ENCODE measurements at places on chromosomes 6 and 20.

DNA sequence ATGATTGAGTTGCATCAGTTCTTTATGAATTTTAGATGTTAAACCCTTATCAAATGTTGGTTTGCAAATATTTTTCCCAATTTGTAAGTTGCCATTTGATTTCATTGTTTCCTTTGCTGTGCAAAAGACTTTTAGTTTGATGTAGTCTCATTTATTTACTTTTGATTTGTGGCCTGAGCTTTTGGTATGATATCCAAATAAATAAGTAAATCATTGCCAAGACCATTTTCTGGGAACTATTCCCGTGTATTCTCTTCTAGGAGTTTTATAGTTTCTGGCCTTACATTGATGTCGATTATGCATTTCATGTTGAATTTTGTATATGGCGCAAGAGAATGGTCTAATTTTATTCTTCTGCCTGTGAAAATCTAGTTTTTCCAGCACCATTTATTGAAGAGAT is 13.4 kb downstream of the AIG1 start:
- no peak for DNase-seq

DNA sequence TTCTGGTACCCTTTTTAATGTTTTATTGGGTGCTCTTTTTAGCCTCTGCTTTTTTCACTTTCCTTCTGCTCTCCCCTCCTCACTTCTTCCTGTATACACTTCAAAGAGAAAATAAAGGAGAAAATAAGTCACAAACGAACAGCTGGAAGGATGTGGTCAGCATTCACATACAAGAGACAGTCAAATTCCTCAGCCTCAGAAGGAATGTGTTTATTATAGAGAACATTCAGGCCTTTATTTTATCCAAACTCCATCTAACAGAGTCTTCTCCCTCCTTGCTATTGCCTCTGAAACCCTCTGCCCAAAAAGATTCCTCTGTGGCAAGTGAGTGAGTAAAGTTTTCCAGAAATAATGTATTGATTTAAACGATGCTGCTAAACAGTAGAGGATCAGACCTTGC is 490.4 kb downstream of the FRK start:
- no peak for DNase-seq

DNA sequence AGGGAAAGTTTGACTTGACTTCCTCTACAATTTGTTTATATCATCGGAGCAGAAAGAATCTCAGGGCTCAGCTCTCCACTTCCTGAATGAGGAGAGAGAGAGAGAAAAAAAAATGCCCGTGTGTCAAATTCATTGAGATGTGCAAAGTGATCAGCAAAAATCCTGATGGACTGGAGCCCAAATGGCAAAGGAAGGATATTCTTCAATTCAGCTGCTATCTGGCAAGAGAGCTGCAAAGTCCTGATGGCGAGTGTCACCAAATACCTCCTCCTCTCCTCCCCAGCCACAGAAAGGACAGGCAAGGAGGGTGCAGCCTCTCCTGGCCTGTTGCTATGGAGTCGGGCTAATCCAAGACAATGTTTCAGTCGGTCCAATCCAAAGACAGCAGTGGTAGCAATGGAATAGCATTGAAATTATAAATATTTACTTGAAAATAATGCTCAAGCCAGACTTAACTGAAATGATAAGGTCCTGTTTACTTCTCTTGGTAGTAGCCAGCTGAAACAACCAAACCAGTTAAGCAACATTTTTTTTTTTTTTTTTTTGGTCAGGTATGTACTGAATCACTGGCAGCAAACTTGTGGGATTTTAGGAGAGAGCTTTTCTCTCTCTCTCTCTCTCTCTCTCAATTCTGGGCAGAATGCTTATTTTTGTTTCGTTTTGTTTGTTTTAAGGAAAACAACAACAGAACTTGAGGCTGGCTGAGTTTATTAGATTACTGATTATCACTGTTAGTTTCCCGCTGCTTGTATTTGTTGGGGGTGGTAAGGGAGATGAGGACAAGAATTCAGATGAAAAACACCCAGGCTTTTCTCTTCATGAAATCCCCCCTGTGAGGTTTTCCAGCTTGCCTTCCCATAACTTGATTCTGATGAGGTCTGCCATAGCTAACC is 204.2 kb downstream of the BCAS1 start:
- no peak for DNase-seq

- DNase-seq, result no peak
Observed at GRCh38 chr6:141667580-141668309, 465.0 kb upstream of the GJE1 start.

- no peak for DNase-seq
Observed at GRCh38 chr20:56865055-56865454, 235.9 kb downstream of the TFAP2C start.

- no peak for DNase-seq
Observed at GRCh38 chr20:42604998-42605956, 584.4 kb downstream of the PTPRT start.

- DNase-seq, result no peak
Observed at GRCh38 chr6:35216412-35216732, 2.6 kb downstream of the SCUBE3 start.

DNA sequence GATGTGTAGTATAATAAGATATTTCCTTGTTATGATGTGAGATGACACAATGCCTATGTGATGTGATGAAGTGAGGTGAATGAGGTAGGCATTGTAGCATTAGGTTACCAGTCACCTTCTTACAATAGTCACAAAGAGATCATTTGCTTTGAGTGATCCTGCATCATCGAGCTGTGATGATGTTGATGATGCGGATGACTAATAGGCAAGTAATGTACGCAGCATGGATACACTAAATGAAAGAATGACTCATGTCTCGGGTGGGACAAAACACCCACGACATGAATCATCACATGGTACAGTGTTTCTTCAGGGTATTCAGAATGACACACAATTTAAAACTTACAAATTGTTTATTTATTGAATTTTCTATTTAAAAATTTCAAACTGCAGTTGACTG is 806.3 kb upstream of the GJE1 start:
- no peak for DNase-seq

- DNase-seq, result no peak
Observed at GRCh38 chr20:2395136-2395535, 14.4 kb downstream of the TGM6 start.

DNA sequence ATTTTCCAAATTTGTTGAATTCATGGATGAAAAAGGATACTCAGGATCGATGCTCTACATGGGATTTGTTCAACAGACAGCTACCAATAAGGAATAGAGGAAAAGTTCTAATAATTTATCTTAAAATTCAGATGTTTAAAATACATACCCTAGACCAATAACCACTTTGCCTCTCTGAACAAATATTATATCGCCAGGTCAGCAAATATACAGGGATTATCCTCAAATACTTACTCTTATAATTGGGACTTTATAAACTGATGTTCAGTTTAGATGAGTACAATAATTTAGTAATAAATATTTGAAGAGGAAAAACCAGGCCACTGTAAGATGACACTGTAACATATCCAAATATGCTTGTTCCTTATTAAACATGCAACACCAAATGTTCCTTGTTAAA is 268.7 kb downstream of the DOK5 start:
- DNase-seq, result no peak

DNA sequence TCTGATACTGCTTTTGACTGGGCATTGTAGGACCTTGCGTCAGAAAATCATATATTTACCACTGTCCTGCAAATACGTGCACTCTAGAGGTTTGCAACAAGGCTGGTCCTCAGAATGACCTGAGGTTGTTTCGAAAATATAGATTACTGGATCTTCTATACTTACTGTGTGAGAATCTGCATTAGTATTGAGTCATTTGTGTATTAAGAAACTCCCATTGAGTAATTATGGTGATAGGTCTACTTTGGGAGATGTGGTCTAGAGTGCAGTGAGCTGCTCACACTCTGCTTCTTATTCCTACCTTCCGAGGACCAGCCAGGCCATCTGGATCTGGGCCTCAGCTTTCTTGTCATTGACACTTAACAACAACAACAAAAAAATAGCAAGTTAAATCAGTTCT is 9.6 kb downstream of the KLHL32 start:
- DNase-seq, result no peak

- DNase-seq, result no peak
Observed at GRCh38 chr20:33846291-33846935, 35.3 kb downstream of the CHMP4B start.

- no peak for DNase-seq
Observed at GRCh38 chr6:13838616-13839015, 24.3 kb upstream of the MCUR1 start.

GRCh38 chr6:98546376-98546775 is 288.0 kb upstream of the POU3F2 start:
- no peak for DNase-seq

GRCh38 chr6:99216959-99217358 is 132.5 kb downstream of the FAXC start:
- DNase-seq, result no peak

DNA sequence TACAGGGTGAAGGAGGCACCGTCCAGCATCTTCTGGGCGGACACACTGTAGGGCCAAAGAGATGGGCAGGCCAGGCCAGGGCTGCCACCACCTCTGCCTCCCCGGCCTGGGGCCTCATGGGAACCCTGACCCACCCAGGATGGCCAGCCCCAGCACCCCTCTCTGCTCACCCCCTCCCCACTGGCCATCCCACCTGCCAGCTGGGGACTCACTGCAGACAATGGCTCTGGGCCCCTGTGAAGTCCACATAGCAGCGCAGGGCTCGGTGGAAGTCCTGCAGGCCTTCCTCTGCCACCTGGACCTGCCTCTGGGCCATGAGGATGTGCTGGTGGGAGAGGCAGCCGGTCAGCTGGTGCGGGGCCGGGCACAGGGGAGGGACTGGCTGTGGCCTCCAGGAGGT is 3.6 kb upstream of the C20orf144 start:
- no peak for DNase-seq

DNA sequence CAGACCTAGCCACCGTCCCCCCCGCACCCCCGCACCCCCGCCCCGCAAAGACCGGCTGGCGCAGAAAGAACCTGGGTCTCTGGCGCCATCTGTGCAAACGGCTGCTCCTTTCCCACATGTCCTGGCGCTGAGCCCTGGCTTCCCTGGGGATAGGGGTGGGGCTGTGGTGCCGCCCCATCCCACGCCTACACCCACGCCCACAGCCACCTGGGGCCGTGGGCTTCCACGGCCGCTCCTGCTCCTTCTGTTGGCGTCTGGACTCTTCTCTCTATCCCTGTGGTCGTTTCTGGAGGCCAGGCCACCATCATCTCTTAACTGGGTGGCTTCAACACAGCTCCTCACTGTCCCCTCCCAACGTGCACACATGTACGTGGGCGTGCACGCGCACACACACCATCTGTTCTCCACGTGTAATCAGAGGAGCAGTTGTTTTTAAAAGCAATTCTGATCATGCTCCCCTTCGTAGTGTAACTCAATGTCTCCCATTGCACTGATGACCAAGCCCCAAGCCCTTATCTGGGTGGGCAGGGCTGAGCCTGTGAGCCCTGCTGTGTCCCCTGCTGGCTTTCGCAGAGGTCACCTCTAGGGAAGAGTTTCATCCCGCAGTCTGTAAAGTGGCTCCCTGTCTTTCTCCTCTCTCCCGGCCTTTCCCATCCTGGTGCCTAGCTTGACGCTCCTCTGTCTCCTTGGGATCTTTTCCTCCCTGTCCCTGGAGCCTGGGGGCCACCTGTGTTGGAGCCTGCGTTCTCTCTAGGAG is 31.9 kb upstream of the FAM83D start:
- DNase-seq, result no peak

GRCh38 chr6:121647905-121648304 is 212.5 kb downstream of the GJA1 start:
- no peak for DNase-seq

DNA sequence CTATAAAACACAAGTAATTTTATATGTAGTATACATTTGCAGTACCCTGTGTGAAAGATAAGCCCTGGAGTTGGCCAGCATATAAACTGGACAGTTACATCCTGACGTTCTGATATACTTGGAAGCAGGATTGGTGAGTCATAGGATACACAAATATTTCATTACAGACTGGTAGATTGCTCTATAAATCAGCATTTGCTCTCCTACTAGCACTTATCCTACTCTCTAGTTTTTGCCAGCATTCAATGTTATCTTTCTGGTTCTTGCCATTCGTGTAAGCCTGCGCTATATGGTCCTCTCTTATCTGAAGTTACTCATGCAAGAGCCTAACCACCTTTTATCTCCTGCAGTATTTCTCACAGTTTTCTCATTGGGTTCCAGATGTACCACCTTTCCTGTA is 680.2 kb upstream of the MMS22L start:
- no peak for DNase-seq

GRCh38 chr6:135114355-135115145 is 59.9 kb upstream of the HBS1L start:
- DNase-seq, result no peak

GRCh38 chr20:17893445-17893844 is 75.1 kb downstream of the SNX5 start:
- DNase-seq, result no peak

GRCh38 chr6:155419161-155419560 is 36.5 kb downstream of the NOX3 start:
- no peak for DNase-seq

- no peak for DNase-seq
Observed at GRCh38 chr6:157172830-157173536, 150.3 kb downstream of the TMEM242 start.

DNA sequence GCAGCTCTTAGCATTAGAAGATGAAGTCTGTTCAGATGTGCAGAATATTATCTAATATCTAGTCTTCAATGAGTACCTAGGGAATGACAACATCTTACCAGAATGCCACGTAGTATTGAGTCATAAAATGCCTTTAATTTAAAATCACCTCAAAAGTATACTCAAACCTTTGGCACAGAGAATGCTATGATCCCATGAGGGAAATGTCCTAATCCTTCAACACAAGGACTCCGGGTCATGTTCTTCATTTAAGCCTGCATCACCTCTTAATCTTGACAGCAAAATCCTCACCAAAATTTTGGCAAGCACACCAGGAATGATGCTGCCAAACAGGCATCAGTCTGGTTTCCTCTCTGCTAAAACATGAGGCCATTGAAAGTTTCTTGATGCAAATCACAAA is 23.6 kb upstream of the MARCKS start:
- no peak for DNase-seq

DNA sequence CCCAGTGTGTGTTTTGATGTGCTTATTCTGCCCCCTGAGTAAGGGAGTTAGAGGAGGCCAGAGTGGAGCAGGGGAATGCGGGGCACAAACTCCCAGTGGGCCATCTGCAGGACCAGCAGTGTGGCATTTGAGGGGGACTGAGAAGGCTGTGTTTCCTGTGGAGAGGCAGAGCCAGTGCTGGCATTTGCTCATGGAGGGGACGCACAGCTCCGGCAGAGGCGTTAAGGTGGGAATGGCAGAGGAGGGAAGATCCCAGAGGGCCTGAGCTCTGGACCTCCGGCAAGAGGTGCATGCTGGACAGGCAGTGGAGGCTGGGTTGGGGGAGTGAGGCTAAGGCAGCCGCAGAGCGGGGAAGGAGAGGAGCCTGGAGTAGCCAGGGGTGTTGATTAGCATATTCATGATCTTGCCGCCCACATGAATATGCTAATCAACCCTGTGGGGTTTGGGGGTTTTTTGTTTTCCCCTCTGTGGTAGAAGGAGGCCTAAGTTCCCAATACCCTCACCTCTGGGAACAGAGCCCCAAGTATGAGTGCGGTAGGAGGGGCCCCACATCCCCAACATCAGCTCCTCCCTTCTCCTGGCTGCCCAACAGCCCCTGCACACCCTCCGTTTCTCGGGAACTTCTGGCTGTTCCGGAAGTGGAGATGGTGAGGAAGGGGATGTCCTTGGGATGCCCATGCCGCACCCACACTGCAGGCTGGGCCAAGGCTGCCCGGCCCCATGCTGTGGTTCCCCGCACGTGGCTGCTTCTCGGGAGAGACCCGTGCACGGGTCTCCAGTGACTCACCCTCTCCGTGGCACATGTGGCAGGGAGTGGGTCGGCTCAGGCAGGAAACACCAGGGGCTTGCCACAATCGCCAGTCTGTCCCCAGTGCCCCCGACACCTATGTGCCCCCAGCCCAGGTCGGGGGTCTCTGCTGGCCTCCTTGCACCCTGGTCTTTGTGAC is 33.8 kb downstream of the DLGAP4 start:
- DNase-seq, result no peak

- no peak for DNase-seq
Observed at GRCh38 chr6:107868867-107869611, 44.9 kb upstream of the SCML4 start.
